ENCODE measurements at places on chromosomes 5 and 9.

DNA sequence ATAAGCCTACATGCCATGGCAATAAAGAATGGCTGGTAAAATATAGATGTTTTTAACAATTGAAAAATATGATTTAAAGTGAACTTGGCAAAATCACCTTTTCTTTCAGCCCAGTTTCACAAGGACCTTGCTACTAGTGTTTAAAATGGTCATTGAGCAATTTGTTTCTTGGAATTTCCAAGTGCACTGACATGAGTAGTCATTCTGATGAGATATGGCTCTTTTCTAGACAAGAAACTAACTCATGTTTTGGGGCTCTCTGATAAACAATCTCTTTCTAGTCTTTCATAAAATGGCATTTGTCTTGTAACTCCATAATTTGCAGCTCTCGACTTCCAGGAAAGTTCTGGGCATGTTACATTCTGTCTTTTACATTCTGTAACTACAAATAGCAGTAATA, 176.8 kb downstream of the NR2F1-AS1 start:
- DNase-seq, result no peak

GRCh38 chr9:107008011-107008410, 145.0 kb downstream of the ZNF462 start:
- DNase-seq, result no peak

DNA sequence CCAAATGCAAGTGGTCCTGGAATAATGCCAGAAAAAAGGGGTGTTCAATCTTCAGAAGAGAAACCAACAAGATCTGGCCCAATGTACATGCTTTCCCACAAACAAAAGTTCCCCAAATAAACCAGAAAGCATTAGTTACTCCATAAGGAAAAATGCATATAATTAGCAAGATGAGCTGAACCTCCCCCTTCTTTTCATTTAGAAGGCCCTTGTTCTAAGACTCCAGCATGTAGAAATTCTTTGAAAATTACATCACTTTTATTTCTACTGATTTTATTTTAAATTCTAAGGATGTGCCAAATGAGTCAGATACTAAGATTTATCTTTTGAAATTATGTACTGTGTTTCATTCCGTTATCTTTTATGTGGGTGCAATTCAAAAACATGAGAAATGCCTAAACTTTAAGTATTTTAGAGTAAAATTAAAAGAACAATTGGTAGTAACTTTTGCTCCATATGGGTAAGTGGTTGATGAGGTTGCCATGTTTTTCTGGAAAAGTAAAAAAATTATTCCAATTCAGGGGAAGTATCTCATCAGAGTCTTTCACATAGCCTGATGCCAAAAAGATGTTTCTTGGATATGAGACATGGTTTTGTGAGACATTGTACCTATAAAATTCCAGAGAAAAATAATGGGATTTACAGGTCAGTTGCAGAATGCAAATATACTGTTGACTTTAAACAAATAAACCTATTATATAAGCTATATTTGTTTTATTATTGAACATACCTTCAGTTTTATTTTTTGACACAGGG, 106.5 kb upstream of the CCDC112 start:
- no peak for DNase-seq

DNA sequence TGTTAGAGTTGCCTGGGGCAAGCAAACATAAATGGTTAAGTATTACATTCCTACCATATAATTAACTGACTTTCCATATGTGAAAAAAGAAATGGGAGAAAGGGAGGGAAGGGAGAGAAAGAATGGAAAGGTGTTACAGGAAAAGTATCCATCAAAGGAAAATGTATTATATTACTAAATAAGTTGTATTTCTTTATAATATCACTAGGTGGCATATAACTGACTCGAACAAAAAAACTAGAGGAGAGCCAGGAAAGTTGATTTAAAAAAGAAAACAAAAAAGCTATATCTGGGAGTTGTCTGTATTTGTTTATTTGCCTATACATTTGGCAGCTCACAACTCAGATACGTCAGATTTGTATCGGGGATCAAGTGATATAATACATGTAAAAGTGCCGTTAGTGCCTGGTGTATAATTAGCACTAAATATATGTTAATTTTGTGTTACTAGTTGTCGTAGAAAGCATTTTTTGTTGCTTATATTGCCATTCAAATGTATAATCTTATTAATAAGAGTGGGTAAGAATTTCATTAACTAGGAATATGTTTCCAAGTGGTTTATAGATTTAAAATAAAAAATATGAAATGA, 59.6 kb upstream of the ADAMTS19 start:
- DNase-seq, result no peak

- DNase-seq, result no peak
Observed at GRCh38 chr9:30925635-30926034, 1458.8 kb upstream of the ACO1 start.

- no peak for DNase-seq
Observed at GRCh38 chr5:11048760-11049159, 287.7 kb upstream of the DAP start.

DNA sequence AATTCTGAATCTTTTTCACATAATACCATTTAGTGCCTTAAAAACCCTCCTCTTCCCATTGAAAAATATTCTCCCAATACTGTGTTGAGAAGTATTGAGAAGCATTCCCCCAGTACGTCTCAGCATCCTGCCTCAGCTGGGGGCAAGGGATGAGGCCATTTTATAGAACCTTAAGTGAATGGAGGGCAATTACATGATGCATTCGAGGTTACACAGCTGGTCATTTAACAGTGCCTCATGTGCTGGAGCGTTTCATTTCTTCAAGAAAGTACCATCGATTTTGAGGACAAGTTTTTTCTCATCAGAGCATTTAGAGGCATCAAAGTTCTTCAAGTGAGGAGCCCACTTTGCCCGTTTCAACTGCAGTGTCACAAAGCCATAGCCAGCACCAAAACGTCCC, 135.6 kb downstream of the DOCK2 start:
- no peak for DNase-seq

GRCh38 chr5:88816195-88816594, 66.8 kb downstream of the MEF2C start:
- no peak for DNase-seq

DNA sequence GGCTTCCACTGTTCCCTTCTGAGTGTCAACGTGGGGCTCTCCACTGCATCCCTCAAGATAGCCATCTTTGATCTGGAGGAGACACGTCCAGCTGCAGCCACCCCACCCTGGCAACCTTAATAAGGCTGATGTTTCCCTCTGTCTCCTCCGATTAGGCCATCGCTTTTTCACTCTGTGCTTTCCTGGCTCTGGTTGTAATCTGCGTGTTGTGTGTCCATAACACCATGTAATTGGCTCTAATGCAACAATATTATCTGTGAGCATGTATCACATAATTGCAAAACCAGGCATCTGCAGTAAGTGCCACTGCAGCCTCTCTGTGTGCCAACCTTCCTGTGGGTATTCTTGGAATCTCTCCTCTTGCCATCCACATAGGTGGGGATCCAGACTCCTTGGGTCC, 249.9 kb upstream of the PANK3 start:
- no peak for DNase-seq

DNA sequence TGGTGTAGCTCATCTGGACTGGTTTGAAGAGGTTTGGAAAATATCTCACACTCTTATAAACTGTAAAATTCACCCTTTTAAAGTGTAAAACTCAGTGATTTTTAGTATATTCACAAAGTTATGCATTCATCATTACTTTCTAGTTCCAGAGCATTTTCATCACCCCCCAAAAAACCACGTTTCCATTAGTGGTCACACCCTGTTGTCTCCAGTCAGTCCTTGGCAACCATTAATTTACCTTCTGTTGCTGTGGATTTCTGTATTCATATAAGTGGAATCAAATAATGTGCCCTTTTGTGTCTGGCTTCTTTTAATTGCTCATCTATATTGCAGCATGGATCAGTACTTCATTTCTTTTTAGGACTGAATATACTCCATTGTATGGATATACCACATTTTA, 18.4 kb downstream of the NIPBL start:
- DNase-seq, result no peak

- DNase-seq, result no peak
Observed at GRCh38 chr9:136576269-136576626, 30.4 kb upstream of the NOTCH1 start.

- DNase-seq, result peak; percentile 76
Observed at GRCh38 chr5:80125962-80126480, 90.9 kb downstream of the THBS4 start.

GRCh38 chr9:136799079-136799853, 3.1 kb downstream of the CCDC183 start:
- DNase-seq, result no peak

DNA sequence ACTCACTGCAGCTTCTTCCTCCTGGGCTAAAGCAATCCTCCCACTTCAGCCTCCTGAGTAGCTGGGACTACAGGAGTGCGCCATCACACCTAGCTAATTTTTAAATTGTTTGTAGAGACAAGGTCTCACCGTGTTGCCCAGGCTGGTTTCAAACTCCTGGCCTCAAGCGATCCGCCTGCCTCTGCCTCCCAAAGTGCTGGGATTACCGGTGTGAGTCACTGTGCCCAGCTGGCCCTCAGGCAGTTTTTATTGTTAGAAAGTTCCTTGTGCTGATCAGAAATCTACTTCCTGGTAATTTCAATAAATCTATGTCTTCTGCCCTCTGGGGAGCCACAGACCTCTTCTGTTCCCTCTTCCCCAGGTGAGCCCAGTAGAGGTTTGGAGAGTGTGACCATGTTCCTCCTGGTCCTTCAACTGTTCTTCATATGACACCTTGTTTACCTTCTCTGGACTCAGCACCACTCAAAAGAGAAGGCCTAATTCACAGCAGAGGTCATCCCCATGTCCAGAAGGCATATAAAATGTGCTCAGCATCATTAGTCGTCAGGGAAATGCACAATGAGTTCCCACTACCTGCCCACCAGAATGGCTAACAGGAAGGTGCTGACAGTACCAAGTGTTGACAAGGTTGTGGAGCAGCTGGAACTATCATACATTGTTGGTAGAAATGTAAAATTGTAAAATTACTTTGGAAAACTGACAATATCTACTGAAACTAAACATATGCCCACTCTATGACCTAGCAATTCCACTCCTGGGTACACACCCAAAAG, 10.4 kb downstream of the TMOD1 start:
- DNase-seq, result no peak

GRCh38 chr5:103667068-103667467, 104.5 kb upstream of the NUDT12 start:
- no peak for DNase-seq

GRCh38 chr5:134140530-134141201, 26.2 kb downstream of the TCF7 start:
- peak; percentile 4 for DNase-seq

- DNase-seq, result peak; percentile 70
Observed at GRCh38 chr5:9284781-9285307, 261.0 kb downstream of the SEMA5A start.

- peak; percentile 86 for DNase-seq
Observed at GRCh38 chr9:96420468-96421219, 2.5 kb upstream of the ZNF367 start.

DNA sequence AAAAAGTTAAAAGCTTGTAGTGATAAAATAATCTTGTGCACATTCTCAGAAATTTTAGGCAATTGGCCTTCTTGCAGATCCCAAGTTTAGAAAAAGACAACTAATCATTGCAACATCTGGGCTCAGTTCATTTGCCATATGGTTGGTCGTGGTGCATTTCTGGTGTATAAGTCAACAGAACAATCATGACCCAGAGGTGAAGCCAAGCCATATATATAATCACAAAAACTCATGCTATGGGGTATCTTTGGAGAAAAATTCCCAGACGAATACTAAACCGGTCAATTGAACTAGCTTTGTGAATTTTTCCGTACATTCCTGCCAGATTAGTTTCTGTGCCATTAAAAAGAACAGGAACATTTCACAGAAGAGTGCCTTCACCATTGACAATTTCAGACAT, 50.3 kb downstream of the FYB1 start:
- DNase-seq, result peak; percentile 68

- DNase-seq, result no peak
Observed at GRCh38 chr5:146254223-146254622, 50.8 kb downstream of the RBM27 start.

DNA sequence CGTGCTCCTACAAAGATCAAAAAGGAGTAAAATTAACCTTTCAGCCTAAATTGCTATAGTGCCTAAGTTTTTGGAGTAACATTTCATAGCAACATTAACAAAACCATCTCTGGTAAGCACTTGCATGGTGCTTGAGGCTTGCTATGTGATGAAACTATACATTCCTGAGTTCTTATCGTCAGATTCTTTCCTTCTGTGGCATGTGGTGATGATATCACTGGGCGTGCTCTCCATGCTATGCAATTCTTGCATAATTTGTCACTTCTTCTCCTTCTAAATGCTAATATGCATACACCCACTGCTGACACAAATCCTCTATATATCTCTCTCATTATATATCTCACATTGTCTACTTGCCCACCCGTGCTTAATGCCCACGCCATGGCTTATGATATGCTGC, 2019.9 kb downstream of the MAT2B start:
- no peak for DNase-seq

- DNase-seq, result no peak
Observed at GRCh38 chr9:130579738-130580463, 524 bp downstream of the FUBP3 start.

GRCh38 chr9:86764221-86764624, 183.1 kb downstream of the GAS1 start:
- DNase-seq, result no peak

DNA sequence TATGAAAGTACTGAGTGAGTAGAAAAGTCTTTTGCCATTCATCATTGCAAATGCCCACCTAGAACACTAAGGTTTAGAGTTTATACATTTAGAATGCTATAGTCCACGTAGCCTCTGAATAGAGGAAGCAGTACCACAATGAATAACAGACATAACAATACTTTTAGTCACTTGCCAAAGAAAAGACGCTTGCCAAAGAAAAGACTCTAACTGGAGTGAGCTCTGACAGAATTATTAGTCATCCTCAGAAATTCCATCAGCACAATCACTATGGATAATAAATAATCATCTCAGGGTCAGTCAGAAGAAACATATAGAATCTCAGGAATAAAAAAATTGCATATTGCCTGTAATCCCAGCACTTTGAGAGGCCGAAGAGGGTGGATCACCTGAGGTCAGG, 168.5 kb upstream of the TARS1 start:
- DNase-seq, result peak; percentile 68

- DNase-seq, result no peak
Observed at GRCh38 chr9:36456480-36457065, 56.5 kb upstream of the RNF38 start.

DNA sequence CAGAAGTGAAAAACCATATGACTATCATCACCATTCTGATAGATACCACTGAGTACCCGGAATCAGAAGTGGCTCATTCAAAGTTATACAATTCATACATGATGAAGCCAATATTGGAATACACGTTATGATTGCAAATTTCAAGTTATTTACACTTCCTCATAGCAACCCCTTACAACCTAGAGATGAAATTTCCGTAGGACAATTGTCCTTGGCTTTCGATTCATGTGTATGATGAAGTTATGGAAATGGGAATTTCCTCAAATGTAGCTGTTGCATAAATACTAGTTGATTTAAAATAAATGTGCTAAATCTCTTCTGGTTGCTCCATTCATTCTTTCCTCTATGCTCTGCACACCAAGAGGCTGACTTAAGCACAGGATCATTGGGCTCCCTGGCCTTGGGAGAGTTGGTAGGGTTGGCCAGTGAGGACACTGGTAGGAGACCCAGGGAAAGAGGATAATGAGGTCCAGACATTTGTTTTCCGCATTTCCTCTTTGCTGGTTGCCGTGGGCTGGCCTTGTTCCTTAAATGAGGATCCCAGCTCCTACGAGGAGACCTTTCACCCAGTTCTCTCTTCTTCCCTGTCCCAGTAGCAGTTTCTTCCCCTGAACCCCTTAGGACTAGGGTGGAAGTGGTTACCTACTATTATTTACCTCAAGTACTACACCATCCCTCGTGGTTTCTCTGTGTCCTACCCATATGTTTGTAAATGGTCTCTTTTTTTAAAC, 90.3 kb downstream of the ZNF474 start:
- DNase-seq, result no peak

GRCh38 chr5:174900240-174900865, 176.0 kb downstream of the MSX2 start:
- DNase-seq, result no peak

- peak; percentile 45 for DNase-seq
Observed at GRCh38 chr5:65327582-65327981, 154.1 kb downstream of the ADAMTS6 start.

Data from AG04449 (cell line).